ENCODE measurements at places on chromosomes 7 and 10.

DNA sequence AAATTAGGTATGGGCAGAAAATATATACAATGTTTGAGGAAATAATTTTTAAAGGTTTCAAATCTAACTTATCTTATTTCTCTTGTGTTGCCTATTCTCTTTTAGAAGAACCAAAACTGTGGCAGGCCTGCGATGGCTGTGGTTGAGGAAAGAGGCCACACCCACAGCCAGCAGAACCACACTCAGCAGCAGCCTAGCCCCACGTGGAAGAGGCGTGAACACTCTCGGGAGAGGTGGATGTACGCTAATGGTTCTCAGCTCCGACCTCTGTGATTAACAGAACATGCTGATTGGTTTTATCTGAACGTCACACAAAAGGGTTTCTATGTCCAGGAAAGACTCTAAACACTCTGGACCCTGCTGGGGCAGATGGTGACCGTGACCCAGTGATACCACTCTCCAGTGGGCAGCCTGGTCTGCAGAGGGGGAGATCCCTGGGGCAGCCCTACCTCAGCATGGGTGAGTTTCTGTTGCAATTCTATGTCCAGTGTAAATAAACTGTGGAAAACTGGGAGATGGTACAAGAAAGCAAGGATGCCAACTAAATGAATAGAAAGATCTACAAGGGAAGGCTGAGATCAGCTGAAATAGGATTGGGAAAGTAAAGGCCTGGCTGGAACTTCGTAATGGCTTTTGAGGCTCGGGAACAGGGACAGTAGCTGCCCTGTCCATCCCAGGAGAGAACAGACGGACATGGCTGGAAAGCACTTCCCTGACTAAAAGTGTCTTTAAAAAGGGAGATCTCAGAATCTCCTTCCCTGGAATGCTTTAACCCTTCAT is 26.6 kb downstream of the DIP2C start:
- DNase-seq, result peak; percentile 25

- no peak for DNase-seq
These were observed 69.3 kb downstream of the CSTF2T start for GRCh38 chr10:51629934-51630639.

DNA sequence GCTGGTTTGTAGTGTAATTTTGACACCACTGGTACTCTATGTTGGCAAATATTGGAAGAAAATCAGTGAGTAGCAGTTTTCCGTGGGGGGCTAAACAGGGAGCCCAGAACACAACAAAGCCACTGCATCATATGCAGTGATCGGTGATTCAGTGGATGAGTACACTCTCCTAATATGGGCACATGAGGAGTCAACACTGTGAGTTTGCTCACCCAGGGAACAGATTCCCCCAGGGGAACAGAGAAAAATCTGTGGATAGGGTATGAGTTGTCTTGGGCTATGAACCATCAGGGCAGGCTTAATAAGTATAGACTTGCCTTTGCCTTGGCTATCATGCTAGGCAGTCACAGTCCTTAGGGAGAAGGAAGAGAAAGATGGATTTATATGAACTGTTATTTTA is 227.7 kb upstream of the SEMA3E start:
- no peak for DNase-seq

- no peak for DNase-seq
These were observed 53.7 kb downstream of the HIBADH start for GRCh38 chr7:27608776-27609495.

GRCh38 chr7:44637788-44638594 is 31.6 kb downstream of the OGDH start:
- peak; percentile 5 for DNase-seq

GRCh38 chr7:149109969-149110368 is 16.2 kb downstream of the ZNF425 start:
- no peak for DNase-seq

- no peak for DNase-seq
These were observed 139.3 kb downstream of the ELAPOR2 start for GRCh38 chr7:86920154-86920553.

- no peak for DNase-seq
These were observed 34.6 kb upstream of the SLC35G1 start for GRCh38 chr10:93859049-93859655.

DNA sequence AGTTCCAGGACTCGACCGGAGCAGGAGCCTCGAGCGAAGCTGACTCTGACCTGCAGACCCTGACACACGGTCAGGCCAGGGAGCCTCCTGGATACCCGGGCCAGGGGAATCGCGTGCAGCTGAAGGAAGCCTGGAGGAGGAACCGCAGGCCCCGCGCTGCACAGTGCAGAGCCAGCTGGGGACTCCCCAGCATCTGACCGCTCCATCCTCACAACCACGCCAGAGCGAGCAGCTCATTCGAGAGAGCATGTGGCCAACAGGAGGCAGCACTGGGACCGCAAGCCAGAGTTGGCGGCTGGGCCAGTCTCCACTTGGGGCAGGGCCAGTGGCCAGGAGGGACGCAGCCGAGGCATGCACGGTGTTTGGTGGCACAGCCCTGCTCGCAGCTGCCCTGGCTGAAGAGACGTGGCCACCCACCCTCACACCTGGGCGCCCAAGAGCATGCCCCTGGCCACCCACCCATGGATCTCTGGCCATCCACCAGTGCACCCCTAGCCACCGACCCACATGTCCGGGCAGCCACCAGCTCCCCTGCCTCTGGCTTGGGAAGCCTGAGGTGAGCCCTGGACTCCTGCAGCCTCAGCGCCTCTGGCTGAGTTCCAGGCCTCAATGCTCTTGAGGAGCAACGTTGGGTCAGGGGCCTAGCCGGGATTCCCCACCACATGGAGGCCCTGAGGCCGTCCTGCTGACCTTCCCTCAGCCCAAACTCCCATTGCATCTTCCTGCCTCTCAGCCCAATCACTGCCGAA is 213.9 kb downstream of the ELFN1 start:
- DNase-seq, result peak; percentile 82

GRCh38 chr10:86971232-86971991 is 3.1 kb downstream of the ADIRF start:
- peak; percentile 84 for DNase-seq

- peak; percentile 89 for DNase-seq
These were observed 79.4 kb downstream of the VWC2 start for GRCh38 chr7:49852619-49853462.

- no peak for DNase-seq
These were observed 6.1 kb downstream of the ZNF277 start for GRCh38 chr7:112212571-112212970.

GRCh38 chr10:14483417-14483816 is 152.7 kb upstream of the FRMD4A start:
- DNase-seq, result no peak

- no peak for DNase-seq
These were observed 59.7 kb downstream of the GPR85 start for GRCh38 chr7:113026941-113027340.

GRCh38 chr10:123585477-123586445 is 80.4 kb upstream of the GPR26 start:
- DNase-seq, result peak; percentile 67

GRCh38 chr7:110534241-110534931 is 556.5 kb upstream of the LRRN3 start:
- no peak for DNase-seq

- peak; percentile 27 for DNase-seq
These were observed 305.1 kb downstream of the DNAJB6 start for GRCh38 chr7:157641866-157642265.

DNA sequence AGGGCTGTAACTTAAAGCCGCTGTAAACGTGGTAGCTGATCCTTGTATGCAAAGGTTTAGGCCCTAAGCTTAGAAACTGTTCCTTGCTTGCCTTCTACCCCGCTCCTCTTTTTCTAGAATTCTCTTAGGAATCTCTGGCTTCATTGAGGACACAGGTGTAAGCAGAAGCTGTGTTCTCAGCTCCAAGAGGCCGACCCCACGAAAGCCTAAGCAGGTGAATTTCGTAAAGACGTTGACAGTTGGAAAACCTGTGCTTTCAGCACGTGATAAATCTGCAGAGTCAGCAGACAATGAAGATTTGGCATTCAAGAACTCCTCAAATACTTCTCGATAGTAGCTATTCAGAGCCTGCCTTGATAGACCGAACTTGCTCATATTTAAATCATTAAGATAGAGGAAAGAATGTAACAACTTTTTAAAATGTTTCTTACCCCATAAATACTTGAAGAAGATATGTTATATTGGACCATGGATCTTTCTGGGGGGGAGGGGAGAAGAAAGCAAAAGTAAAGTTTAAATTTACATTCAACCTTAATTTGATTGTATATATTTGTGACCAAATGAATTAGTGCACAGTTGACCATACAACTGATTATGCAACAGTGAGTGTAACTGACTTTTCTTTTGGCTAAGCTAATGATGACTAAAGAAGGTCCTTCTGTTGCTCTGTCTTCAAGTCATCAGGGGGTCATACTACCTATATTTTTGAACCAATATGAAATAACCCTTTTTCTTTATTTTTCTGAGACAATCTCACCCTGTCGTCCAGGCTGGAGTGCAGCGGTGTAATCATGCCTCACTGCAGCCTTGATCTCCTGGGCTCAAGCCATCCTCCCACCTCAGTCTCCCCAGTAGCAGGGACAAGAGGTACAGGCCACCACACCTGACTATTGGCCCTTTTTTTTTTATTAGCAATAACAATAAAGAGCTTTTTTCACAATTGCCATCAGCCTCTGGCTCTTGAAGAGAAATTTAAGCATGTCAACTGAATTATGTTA is 1.2 kb upstream of the GDI2 start:
- no peak for DNase-seq

- no peak for DNase-seq
These were observed 87.5 kb upstream of the ZNF92 start for GRCh38 chr7:65285906-65286864.

DNA sequence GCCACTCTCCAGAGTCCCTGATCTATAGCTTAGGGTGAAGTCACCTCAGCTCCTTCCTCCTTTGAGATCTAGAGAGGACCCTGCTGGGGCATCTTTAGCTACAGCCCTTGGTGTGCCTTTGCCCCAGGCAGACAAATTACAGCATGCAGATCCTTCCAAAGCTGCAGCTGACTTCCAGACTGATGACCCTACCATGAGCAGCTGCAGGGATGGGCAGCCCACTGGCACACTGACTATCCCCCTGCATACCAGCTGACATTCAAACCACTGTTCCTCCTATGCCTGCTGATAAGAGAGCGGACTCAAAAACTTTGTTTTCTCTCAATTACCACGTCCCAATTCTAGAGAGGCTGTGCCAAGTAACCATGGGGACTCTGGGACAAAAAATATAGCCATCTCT is 70.6 kb downstream of the COL13A1 start:
- DNase-seq, result no peak

- no peak for DNase-seq
These were observed 449.1 kb downstream of the KCNMA1 start for GRCh38 chr10:77188521-77188920.

DNA sequence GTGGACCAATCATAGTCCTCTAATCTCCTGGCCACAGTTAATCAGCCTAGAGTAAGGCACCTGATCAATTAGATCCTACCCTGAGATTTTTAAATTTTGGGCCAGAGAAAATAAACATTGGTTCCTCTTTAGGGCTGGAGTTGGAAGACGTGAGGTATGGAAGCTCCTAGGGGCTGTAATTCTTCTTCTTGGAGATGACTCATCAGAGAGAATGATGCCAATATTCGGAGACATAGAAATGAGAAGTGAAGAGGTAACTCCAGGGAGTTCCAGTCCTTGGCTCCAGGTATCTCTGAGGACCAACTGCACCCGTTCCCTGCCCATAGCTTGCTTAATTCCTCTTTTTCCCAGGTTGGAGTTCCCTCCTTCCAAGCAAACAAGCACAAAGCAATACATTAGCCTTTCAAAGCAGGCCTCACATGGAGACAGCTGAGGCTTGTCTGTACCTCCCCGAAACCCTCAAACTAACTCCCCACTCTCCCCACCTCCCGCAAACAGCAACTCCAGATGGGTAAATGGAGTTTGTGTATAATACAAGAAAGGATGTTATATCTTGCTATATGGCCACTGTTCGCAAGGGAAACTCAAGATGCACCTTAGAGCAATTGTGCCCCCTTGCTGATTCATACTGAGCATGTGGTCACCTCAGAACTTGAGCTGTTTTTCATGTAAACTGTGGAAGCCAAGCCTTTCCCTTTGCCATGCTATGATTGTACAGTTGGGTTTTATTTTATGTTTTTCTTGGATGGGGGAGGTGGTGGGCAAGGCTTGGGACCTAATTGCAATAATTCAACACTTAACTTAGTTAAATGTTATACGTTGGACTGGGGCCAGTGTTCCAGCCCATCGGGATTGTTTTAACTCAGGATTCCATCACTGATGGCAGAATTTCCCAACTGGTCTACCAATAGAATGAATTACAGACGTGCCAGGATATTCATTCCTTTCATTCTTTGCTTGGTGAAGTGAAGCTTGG is 29.3 kb downstream of the PIK3AP1 start:
- no peak for DNase-seq

GRCh38 chr10:132185601-132186487 is 904 bp upstream of the DPYSL4 start:
- DNase-seq, result peak; percentile 87

GRCh38 chr10:77498829-77499228 is 138.8 kb downstream of the KCNMA1 start:
- DNase-seq, result no peak

GRCh38 chr10:48487244-48487643 is 117.6 kb downstream of the ARHGAP22 start:
- DNase-seq, result no peak

GRCh38 chr10:52212062-52212461 is 102.0 kb upstream of the DKK1 start:
- peak; percentile 56 for DNase-seq

GRCh38 chr7:19051767-19052375 is 65.6 kb downstream of the TWIST1 start:
- peak; percentile 80 for DNase-seq

DNA sequence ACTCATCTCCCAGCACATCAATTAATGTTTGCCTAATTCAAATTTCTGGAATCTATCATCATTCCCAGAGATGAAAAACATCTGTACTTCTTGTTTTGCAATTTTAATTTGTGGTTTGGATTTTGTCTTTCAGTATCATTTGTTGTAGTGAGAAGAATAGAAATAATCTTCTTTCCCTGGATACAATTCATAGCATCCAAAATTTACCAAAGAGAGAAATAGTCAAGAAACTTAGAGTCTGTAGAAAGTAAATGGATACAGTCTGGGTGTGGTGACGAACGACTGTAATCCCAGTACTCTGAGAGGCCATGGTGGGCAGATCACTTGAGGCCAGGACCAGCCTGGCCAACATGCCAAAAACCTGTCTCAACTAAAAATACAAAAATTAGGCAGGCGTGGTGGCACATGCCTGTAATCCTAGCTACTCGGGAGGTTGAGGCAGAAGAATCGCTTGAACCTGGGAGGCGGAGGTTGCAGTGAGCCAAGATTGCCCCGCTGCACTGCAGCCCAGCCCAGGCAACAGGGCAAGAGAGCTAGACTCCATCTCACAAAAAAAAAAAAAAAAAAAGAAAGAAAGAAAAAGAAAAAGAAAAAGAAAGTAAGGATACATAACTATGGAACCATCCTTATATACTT is 193.0 kb downstream of the RELN start:
- no peak for DNase-seq

- DNase-seq, result peak; percentile 7
These were observed 434.4 kb downstream of the TCERG1L start for GRCh38 chr10:130877126-130877525.
